Stimulated activated CD4-positive, alpha-beta T cell treated with anti-CD3 and anti-CD28 coated beads, Interleukin-2, amount 100 ng/mL, for 48 hours (primary cell): ENCODE measurements at places on chromosomes 12 and 14.

GRCh38 chr12:18696971-18697602 is 40.7 kb downstream of the PLCZ1 start:
- no peak for DNase-seq

GRCh38 chr12:112868459-112869041 is 38.2 kb upstream of the OAS1 start:
- DNase-seq = no peak

DNA sequence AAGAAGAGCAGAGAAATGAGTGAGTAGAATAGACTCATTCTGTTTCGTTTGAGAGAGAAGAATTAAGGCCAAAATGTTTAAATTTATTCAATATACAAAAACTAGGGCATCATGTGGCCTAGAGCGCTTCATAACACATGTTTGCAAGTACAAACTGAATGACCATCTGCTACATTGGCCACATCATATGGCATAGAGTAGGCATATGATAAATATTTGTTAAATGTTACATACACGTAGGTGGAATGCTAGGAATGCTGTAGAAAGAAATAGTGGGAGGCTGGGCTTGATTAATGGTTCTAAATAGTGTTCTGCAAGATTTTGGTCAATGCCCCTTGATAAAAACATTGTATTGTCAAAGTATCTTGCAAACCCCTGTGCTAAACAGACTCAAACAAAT is 10.8 kb downstream of the MGP start:
- no peak for DNase-seq

DNA sequence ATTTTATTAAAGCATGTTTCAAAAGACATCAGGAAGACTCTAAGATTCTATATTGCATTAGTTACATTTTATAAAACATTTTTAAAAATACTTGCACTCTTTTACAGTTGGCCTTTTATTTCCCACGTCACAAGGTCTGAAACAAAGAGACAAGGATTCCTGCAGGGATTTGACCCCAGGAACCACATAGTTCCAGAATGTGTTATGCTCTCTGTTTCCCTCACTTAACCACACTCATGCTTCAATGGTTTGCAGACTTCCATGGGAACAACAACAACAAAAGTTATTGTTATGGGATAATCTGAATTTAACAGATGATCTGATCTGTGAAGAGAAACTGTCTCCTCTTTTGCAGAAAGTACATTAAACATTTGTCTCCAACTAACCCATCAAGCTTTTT is 104.3 kb upstream of the PPFIA2 start:
- DNase-seq = no peak

DNA sequence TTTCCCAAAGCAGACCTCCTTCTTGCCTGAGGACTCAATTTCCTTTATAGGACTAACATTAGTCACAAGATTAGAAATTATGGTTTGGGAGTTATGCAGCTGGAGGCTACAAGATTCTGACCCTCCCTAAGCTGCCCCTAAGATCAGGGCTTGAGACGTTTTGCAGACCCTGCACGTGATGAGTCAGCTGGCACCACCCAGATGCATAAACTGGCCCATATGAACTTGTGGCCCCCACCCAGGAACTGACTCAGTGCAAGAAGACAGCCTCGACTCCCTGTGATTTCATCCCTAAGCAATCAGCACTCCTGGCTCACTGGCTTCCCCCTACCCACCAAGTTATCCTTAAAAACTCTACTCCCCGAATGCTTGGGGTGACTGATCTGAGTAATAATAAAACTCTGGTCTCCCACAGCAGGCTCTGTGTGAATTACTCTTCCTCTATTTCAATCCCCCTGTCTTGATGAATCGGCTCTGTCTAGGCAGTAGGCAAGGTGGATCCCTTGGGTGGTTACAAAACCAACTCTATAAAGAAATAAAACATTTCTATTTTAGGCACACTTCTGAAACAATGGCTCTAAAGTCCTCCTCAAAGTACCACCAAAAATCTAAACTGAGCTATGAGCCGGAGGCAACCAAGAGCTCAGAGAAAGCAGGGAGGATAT is 233.4 kb downstream of the TMEM132D start:
- DNase-seq = no peak

- no peak for DNase-seq
Measured at GRCh38 chr14:103545915-103546651, 16.4 kb downstream of the BAG5 start.

DNA sequence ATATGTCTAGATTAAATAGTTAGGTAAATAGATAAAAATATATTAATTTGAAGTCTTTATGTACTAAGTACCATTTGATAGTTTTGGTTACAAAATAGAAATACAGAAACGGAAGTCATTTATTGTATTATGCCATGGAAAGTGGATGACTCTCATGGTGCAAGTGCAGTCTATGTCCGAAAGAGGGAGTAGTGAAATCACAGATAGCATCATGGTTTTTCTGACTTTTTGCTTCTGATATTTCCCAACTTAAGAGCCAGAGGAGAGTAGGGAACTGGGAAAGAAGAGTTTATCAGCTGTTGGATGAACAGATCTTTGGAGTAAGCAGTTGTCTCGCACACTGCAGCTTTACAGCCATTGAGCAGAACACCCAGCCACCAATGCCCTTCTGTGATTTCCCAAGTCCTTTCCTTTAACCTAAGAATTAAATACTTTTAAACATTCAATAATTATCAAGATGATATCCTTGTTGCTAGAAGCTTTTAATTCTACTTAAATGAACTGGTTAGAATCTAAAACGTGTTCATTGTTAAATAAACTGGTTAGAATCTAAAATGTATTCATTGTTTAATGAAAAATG is 18.4 kb upstream of the SRGAP1 start:
- DNase-seq = no peak

GRCh38 chr14:59246566-59246965 is 58.1 kb downstream of the DAAM1 start:
- no peak for DNase-seq

GRCh38 chr14:82911930-82912329 is 1378.3 kb upstream of the SEL1L start:
- no peak for DNase-seq

DNA sequence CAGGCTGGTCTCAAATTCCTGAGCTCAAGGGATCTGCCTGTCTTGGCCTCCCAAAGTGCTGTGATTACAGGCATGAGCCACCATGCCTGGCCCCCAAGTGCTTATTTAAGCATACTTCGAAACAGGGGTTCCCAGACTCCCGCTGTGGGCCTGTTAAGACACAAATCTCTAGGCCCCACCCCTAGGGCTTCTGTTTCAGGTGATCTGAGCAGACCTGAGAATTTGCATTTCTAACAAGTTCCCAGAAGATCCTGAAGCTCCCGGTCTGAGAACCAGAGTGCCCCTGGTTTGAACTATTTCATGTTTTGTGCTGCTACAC is 25.0 kb downstream of the GCH1 start:
- no peak for DNase-seq

DNA sequence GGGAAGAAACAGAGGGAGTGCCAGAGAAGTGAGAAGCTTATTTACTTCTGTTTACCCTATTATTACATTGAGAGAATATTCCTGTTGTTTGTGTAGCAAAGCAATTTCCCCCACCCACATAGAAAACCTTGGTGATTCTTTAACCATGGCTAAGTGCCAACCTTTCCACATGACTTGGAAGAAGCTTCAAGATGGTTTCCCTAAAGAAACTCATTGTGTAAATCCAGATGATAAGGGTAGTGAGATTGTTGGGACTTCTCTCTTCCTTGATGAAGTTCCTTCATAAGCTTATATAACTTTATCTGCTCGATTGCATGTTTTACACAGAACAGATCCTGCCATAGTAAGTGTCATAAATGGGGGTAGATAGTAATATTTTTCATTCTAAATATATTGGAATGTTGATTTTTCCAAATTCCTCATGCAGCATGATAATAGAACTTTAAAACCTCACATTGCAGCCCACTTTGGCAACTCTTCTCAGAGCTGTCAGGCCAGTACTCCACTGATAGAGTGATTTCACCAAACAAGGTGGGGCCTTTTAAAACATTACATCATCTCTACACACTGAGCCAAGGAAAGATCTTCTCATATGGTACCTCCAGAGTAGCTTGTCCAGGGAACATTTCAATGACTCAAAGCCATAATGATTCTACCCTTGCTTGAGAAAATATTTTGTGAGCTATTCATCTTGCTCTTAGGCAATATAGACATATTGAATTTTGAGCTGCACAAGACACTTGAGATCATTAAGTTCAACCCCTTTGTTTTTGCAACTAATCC is 47.8 kb upstream of the KIF21A start:
- DNase-seq = no peak

DNA sequence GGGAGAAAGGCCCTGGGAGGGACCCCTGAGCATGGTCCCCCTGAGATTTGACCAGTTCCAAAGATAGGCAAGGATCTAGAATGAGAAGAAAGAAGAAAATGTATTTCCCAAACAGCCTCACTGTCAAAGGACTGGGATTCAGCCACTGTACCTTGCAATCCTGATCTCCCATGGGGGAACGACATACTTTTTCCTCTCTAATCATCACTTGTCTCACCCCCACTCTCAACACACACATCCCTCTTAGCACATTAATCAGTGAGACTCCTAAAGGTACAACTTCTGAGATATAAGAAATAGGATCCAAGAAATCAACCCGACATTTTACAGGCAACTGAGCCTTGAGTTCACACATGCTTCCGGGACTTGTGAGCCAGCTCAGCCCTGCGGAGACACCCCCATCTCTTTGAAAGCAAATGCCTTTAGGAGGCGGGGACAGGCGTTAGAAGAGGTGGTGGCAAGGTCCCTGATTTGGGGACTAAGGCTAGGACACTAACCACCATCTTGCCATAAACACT is 1.4 kb downstream of the MAP3K9 start:
- peak; percentile 41 for DNase-seq

DNA sequence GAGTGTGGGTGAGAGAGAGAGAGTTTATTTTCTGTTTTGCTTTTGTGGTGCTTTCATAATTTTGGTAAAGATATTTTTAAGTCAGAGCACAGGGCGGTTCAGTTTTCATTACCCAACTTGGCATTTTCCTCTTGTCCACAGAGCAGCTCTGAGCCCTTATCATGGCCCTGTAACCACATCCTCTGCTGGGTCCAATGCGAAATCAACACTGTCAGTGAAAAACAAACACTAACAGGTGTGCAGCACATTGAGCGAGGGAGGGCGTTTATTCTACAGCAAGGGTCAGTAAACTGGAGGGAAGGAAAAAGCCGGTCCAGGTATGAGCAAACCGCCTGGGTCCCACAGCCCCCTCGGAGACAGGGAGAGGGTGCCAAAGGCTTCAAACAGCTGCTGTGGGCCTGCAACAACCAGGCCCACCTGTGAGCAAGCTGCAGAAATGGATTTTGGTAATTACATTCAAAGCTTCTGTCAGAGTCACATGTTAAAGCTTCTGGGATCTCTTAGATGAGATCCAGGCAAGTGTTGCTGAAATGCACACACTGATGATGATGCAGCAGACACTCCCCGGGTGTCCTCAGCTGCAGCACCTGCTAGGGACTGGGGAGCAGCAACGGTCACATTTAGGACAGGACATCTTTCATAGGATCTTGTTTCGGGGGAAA is 132.7 kb upstream of the DYRK2 start:
- no peak for DNase-seq

DNA sequence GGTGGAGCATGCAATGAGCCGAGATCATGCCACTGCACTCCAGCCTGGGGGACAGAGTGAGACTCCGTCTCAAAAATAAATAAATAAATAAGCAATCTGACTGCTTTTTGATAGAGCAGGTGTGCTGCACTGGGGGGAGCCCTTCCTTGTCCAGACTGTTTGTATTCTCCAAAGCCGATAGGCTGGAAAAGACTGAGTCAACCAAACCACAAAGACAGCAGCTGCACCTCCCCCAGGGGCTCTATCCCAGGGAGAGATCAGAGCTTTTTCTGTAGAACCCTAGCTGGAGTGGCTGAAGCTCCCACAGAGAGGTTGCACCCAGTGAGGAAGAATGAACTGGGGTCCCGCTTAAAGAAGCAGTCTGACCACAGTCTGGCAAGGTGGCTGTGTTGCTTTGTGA is 45.8 kb upstream of the LALBA start:
- DNase-seq = no peak

DNA sequence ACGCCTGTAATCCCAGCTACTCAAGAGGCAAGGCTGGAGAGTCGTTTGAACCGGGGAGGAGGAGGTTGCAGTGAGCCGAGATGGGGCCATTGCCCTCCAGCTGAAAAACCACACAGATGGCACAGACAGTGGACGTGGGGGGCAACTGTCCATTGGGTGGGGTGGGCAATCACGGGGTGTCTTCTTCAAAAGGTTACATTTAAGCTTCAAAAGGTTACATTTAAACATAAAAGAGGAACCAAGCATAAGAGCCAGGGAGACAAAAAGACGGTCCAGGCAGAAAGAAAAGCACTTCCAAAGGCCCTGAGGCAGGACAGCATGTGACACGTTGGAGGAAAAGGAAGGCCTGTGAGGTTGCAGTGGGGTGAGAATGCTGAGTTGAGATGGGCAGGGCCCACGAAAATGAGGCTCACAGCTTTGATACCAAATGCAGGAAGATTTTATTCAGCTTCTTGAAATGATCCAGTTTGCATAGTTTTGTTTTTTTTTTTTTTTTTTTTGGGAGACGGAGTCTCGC is 10.7 kb downstream of the SCARB1 start:
- no peak for DNase-seq

DNA sequence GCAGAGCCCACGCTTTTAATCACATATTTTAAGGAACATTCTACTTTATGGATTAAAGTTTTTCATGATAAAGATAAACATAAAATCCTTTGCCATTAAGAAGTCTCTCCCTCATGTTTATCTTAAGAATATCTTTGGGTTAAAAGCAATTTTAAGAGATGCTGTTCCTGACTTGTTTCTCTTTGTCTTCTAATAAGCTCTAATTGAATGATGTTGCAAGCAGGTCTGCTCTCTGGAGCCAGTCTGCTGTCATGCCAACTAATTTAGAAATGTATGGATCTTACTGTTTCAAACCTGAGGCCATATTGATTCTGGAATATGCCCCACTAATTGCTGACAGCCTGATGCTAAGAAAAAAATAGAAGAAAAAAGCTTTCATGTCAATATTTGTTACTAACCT is 173.6 kb downstream of the TTC8 start:
- DNase-seq = no peak

DNA sequence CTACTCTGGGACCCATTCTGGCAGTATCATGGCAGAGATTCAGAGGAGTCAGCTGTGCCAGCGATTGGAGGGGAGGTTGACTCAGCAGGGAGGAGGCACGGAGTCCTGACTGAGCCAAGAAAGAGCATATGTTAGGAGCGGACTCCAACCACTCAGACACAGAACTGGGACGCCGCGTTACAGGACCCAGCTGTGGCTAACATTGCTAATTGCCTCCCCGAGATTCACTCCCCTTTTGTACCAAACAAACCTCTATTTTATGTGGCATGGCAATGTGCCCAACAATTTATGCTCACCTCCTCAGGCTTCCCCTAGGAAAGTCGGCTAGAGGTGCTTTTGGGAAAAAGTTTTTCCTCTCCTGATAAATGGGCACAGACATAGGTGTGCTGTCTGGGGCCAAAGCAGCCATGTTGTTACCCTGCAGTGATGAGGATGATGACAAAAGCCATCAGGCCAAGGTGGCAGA is 15.2 kb upstream of the CLIP1 start:
- no peak for DNase-seq

DNA sequence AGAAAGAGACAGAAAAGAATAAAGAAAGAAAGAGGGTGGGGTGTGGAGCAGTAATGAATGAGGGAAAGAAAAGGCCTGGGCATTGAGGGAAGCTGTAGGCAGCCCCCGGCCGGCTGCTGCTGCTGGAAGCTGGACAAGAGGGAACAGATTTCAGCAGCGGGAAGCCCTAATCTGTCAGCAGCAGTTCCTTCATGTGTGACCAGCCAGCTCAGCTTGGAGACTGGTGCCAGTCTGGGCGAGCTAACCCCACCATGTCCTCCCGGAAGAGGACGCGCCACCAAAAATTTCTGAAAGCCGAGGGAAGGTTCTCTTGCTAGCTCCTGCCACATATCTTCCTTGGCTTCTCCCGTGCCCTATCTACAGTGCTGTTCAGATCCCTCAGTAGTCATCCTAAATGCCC is 236.8 kb downstream of the GRIN2B start:
- DNase-seq = no peak
